Activated naive CD8-positive, alpha-beta T cell treated with anti-CD3 and anti-CD28 coated beads for 36 hours (primary cell): ENCODE measurements at places on chromosomes 12 and 14.

- peak; percentile 65 for DNase-seq
- H3K27ac ChIP-seq, result peak overlapping the region; percentile 54
- H3K4me3 ChIP-seq, result no peak overlapping the region
- H3K36me3 ChIP-seq, result no peaks in the 10 kb centered on the region
- no peaks in the 10 kb centered on the region for H3K27me3 ChIP-seq
These were observed 4.3 kb upstream of the CD9 start for GRCh38 chr12:6195665-6196535.

- no peak overlapping the region for H3K4me3 ChIP-seq
- no peaks in the 10 kb centered on the region for H3K36me3 ChIP-seq
- H3K27me3 ChIP-seq, result peaks cover 23% of the 10 kb centered on the region
- DNase-seq, result no peak
These were observed 15.9 kb downstream of the SLC6A12 start for GRCh38 chr12:197911-198695.

- H3K4me3 ChIP-seq, result no peak overlapping the region
- no peaks in the 10 kb centered on the region for H3K36me3 ChIP-seq
- no peak for DNase-seq
- H3K4me1 ChIP-seq, result peaks cover 39% of the 10 kb centered on the region
- H3K27ac ChIP-seq, result no peak overlapping the region
- peaks cover 95% of the 10 kb centered on the region for H3K27me3 ChIP-seq
These were observed 4.6 kb downstream of the SIX1 start for GRCh38 chr14:60644666-60645065.

DNA sequence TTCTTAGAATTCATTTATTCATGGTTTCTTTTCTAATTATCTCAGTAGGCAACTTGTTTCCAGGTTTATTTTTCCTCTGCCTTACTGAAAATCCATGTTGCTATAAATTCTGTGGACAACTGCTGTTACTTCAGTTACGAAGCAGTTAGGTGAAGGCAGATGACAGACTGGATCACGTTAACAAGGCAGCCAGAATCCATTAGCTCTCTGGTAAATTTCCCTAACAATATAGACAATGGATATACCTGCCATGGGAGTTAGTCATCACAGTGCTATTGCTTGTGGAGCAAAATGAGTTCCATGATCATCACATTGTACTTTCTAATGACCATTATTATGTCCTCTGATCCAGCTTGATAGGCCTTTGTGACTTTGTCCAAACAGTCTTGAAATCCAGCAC lies 291.5 kb downstream of the NELL2 start:
- H3K27ac ChIP-seq, result no peak overlapping the region
- H3K4me1 ChIP-seq, result peaks cover 25% of the 10 kb centered on the region
- no peak overlapping the region for H3K4me3 ChIP-seq
- DNase-seq, result no peak
